ENCODE measurements at places on chromosomes 1 and 21.

DNA sequence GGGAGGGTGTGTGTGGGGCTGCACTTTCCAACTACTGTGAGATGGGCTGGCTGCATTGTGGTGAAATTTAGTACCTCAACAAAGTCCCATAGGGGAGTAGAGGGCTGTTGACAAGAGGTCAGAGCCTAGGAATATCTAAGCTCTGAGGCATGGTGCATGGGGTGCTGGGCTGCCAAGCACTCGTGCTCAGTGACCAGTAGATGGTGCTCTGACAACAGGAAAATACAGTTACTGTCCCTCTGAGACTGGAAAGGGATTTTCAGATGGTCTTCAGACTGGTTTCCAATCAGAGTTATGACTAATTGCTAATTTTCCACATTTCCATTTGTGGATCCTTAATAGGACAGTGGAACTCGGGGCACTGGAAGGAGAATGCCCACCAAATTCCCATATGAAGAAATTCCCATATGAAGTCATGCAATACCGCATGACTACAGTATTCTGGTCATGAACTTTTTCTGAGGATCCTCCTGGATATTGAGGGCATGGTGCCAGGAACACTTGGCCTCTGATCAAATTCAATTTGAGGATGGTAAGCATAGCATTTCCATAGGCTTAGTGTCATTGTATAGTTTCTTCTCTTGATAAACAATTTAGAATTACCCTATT, 4.1 kb upstream of the CACNA1E start:
- peak; percentile 61 for DNase-seq

DNA sequence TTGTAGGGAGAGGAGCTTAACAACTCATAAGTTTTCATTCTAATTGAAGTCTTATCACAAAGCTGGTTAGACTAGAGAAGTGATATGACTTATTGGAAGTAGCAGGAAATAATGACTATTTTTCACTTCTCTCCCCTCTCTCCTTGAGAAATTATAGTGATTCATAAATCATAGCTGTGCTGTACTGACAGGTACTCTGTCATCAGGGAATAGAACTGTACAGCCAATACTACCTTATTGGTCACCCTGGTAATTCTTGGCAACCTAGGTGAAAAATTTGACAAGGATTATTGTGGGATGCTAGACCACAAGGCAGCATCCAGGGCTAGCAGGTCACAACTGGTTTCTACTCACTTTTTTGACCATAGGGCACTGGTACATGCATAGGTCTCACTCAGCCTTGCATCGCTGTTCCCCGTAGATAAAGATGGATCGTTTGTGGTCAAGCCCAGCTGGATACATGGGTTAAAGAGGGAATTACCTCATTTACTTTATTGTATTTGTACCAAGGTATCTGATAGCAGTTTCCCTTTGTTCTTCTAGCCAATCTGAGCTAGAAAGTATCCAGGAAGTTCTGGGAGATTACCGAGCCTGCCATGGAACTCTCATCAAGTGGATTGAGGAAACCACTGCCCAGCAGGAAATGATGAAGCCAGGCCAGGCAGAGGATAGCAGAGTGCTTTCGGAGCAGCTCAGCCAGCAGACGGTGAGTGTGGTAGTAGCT, 113.6 kb downstream of the MACF1 start:
- DNase-seq, result no peak

GRCh38 chr1:6260961-6261614, at the start of gene GPR153:
TSS of gene GPR153 (minus strand) at chr1:6261098. CDS start at chr1:6254905, 6,193 bp downstream.
- DNase-seq, result no peak

DNA sequence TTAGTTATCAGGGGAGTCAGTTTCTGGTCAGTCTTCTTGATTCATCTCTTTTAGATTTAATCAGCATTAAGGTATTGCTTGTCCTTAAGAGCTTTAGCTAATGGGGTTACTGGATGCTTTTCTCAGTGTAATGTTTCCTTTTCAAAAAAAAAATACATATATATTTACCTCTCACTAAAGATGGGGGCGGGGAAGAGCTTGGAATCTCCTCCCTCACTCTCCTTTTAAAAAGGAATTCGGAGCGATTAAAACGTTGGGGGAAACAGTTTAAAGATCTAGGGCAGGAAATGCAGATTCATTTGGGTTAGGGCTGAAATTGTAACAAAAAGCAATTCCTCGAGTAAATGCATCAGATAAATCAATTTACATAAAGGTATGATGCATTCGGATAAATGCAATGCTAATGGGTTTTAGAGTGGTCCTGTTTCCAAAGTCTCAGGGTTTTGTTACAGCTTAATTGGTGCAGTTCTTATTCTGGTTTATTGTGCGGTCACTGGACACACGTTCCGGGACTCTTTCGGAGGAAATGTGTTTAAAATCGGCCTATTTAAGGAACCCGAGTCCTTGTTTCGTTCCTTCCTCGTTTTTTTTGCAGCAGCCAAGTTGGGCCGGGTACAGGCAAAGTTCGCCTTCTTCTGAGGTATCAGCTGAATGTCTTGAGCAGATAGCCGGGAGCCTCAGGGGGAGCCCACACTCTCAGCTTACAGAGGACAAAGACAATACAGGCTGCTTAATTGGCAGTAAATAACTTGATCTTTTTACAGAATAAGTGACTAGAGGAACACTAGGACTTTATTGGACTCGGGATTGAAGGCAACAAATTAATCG, 1.6 kb downstream of the LMO4 start:
- no peak for DNase-seq

- DNase-seq, result no peak
These were observed 48.4 kb upstream of the ATP6V1G3 start for GRCh38 chr1:198588845-198589244.

- DNase-seq, result no peak
These were observed 61.1 kb upstream of the DMRTB1 start for GRCh38 chr1:53398091-53398490.

DNA sequence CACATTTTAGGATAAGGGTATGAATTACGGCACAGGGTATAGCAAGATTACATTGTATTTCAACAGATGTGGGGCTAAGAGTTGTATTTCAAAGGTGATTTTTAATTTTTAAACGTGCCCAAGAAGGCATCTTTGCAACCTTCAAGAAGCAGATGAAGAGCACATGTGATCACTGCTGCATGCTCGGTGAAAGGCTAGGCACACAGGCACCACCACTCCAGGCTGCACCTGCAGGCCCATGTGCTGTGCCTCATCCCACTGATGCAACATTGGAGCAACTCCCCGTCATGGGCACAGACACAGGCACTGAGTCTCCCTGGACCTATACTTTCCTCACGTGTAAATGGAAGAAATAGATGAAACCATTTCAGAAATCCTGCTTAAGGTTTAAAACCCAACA, 23.5 kb downstream of the UBE2G2 start:
- no peak for DNase-seq

- no peak for DNase-seq
These were observed 72.2 kb downstream of the USP1 start for GRCh38 chr1:62509028-62509427.

- DNase-seq, result peak; percentile 38
These were observed 408 bp downstream of the LMO4 start for GRCh38 chr1:87329051-87329525.

- DNase-seq, result no peak
These were observed 33.6 kb downstream of the MAN1C1 start for GRCh38 chr1:25650289-25650576.

GRCh38 chr1:113804421-113805255, 7.6 kb downstream of the RSBN1 start:
- no peak for DNase-seq

DNA sequence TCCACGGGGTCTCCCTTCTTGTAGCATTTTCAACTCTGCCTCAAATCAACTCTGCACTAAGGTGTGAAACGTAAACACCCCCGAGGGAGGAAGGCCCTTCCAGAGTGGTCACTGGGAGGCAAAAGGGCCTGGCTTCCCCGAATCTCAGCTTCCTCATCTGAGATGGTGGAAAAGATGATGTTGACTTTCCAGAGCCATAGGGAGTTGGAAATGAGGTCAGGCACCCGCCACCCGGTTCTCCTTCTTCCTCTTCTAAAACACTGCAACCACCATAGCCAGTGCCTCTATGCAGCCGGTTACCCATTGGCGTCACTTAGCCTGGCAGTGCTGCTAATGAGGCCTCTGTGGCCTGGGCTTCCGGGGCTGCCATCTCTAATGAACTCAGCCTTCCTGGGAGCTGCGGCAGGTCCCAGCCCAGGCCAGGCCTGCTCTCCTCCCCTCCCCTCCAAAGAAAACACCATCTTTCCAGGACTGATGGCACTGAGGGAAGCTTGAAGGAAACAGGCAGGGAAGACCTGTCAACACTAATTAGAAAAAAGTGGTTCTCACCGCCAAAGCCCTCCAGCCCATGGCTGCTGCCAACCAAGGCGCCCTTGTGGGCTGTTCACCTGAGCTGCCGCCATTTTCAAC, 175.0 kb downstream of the KAZN start:
- DNase-seq, result no peak

DNA sequence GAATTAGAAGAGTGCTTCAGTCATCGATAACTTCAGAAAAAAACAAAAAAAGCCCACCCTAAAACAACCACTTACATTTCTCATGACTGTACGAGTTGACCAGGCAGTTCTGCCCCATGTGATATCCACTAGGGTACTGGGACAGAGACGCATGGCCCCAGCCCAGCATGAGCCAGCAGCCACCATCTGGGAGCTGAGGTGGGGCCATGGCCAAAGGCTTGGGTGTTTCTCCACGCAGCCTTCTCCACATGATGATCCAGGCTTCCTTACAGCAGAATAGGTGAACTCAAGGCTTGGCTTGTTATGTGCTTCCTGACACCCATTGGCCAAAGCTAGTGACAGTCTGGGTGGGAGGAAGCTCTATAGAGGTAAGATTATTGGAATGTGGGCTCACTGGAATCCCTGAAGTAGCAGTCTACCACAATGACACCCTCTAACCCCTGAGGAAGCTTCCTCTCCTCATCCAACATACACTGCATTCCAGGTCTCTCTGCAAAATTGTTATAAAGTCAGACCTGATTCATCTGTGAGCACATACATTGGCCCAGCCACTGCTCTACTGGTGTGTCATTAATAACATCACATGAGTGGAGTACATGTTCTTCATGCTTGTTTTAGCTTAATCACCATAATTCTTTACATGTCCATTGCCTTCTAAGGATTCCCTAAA, 66.3 kb upstream of the NTPCR start:
- DNase-seq, result no peak

GRCh38 chr1:237287876-237288521, 246.0 kb downstream of the RYR2 start:
- DNase-seq, result no peak

- no peak for DNase-seq
These were observed 103.1 kb downstream of the TLR5 start for GRCh38 chr1:223039990-223040389.

- no peak for DNase-seq
These were observed 464 bp downstream of the PARK7 start for GRCh38 chr1:7962014-7962335.

DNA sequence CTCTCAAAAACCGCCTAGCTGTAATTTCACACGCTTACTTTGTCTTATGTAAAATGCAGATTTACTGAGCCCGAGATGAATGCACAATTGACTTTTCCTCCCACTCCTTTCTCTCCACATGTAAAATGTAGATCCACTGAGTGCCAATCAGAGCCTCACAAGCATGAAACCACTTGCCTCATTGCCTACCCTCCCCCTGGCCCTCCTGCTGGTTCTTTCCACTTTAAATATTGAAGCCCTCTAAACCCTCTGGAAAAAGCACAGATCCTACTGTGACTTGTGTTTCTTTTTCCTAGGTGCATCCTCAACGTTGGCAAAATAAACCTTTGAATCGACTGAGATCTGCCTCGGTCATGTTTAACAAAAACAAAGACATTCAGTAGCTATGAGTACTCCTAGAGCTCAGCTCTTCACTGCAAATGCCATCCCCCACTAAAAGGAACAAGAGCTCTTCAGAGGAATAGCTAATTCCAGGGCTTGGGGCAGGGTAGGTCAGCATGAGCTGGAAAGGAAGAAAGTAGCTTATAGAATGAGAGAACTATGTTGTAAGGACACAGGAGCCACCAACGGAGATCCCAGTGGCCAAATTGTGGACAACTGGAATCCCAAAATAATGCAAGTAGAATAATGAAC, 365.5 kb upstream of the RUNX1 start:
- DNase-seq, result no peak

DNA sequence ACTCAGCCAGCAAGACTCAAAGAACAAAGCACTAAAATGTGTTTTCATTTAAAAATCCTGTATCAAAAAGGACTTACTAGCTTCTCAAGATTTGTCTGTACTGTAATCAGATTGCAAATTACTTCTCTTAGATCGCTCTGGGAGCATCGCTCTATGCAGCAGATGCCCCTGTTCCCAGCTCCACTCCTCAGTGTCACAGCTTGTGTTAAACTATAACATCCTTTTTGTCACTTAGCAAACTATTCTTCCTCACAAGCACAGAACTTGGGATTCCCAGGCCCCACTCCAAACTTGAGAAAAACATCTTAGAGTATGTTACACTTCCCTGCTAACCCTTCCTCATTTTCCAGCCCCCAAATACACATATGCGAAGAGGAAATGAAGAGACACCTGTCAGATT, 85.1 kb upstream of the CHRM3 start:
- no peak for DNase-seq

DNA sequence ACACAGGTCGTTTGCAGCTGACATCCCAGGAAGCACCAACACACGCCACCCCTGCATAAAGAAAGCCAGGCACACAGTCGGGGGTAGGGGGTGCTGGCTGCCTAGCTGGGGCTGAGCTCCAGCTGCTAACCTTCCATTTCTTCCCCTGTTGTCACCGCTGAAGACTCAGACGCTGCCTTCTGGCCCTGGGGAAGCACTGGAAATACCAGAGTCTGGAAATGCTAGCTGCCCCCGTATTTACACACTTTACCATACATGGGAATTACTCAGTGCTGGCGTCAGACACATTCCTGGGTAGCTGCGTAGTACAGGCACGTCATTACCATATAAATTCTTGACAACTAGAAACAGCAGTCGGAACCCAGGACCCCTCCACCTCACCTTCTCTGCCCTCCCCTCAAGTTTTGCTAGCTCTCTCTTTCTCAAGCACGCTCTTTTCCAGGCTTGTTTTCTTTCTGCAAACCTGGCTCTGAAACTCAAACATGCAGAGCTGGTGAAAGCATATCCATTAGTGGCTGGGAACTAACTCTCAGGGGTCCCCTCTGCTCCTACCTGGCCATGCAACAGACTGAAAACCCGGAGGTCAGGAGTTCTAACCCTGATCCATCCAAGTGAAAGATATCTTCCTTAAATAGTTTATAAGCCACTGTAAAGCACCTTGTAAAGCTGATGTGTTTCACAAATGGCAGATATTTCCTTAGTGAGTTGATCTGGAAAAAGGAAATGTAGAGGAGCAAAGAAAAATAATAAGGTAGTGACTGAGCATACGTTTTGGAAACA, 3.3 kb downstream of the CSRP1 start:
- peak; percentile 67 for DNase-seq

DNA sequence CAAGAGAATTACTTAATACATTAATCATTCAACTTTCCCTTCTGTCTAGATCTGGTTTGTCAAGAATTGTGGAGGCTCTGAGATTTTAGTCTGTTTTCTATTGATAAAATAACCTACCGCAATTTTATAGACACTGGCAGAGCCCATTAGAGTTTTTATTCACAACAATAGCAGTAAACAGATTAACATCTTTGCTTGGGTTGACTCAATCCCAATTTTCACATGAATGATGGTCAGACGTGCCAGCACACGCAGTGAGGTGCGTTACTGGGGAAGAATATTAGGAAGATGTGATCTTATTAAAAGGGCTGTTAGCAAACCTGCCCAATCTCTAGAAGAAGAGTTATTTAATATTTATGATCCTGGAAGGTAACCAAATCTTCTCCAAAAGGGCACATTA, 736.6 kb downstream of the MRPL39 start:
- DNase-seq, result no peak

GRCh38 chr1:112817555-112818373, 102.6 kb upstream of the PPM1J start:
- no peak for DNase-seq

GRCh38 chr1:46437723-46438122, 43.6 kb downstream of the FAAH start:
- DNase-seq, result no peak

- no peak for DNase-seq
These were observed 65.7 kb upstream of the JUN start for GRCh38 chr1:58849551-58849950.
